IgD-negative memory B cell (primary cell): ENCODE measurements at places on chromosomes 1 and 21. TPM values are rescaled to one million over a fixed set of nuclear protein-coding genes. Genes with fewer than 3 reads are reported as not detected.

NPL gene
- polyA plus RNA-seq = 4.8 TPM

GBP1 gene
- polyA plus RNA-seq = 9.3 TPM

CIART gene
- polyA plus RNA-seq = not detected

KPNA6 gene
- polyA plus RNA-seq = 15.9 TPM

RNU1-4 gene
- not detected for polyA plus RNA-seq

MIGA1 gene
- 9.1 TPM for polyA plus RNA-seq

OR2M3 gene
- polyA plus RNA-seq = not detected

PRKAB2 gene
- 2.6 TPM for polyA plus RNA-seq

OPRD1 gene
- 0.03 TPM for polyA plus RNA-seq

RGS16 gene
- polyA plus RNA-seq = 1.9 TPM

CELA2A gene
- polyA plus RNA-seq = not detected

PGLYRP3 gene
- not detected for polyA plus RNA-seq

SMAP2 gene
- polyA plus RNA-seq = 624 TPM

MYBPH gene
- polyA plus RNA-seq = not detected

EXTL1 gene
- polyA plus RNA-seq = not detected
